ENCODE measurements at places on chromosomes 1 and 21. TPM values are rescaled to one million over a fixed set of nuclear protein-coding genes. Genes with fewer than 3 reads are reported as not detected.

DNA sequence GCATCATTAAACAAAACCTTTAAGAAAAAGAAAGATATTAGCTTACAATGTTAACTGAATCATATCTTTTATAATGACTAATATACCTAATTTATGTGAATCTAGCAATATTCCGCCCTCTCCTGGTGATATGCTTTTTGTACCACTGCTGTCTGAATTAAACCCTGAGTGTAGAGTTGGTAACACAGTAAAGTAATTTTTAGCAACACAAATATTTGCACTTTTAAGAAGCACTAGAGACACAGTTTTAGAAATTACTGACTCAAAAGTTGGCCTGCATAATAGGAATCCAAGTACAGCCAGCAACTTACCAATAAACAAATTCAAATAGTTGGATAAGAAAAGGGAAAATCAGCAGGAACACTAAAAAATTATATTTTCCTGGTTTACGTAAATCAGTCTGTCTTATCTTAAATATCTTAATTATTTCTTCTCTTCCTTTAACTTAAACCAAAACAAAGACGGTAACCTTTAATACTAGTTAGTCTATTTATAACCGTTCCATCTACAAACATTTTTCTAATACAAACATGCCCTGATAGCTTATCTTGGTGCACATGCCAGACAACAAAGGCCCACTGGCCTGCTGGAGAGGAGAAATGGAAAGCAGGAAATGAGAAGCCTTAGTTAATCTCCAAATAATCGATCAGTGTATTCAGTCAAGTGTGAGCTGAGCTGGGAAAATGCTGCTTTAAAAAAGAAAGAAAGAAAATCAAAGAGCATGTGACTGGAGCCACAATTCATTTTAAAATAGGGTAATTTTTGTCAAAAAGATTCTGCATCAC lies 246.0 kb downstream of the RERE start:
- DNase-seq = no peak

CRABP2 gene
- total RNA-seq = 8.8 TPM

SEC16B gene
- 7.7 TPM for total RNA-seq

MSH4 gene
- total RNA-seq = 0.24 TPM

MAP3K21 gene
- 4.6 TPM for total RNA-seq

DNA sequence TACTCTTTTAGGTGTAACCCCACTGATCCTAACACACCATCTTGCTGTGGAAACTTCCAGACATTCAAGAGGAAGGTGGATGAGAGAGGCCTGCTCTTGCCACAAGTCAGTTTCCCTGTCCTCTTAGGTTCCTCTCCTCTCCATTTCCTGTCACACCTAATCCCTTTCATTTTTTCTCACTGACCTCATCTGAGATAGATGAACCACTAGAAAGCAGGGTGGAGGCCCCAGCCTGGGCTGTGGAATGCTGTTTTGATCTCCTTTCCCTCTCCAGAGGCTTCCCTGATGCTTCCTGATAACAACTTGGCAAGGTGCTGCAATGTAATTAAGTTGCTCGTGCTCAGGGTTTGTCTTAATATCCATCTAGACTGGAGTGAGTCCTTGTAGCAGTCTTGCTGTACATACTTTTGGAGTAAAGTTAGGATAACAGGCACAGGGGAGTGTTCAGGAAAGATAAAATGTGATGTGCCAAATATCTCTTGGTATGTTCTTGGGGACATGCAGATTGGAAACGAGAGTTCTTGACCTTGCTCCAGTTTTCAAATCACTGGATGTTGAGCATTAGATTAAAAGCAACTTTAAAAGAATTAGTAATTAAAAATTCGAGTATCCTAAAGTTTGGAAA lies 11.2 kb downstream of the LRRC42 start:
- DNase-seq = no peak

- DNase-seq = no peak
Observed at GRCh38 chr1:224805889-224806288, 123.6 kb upstream of the DNAH14 start.
